Stimulated activated CD4-positive, alpha-beta T cell treated with anti-CD3 and anti-CD28 coated beads, Interleukin-1b, Interleukin-23, amount 100 ng/mL, for 48 hours (primary cell): ENCODE measurements at places on chromosomes 2 and 18.

DNA sequence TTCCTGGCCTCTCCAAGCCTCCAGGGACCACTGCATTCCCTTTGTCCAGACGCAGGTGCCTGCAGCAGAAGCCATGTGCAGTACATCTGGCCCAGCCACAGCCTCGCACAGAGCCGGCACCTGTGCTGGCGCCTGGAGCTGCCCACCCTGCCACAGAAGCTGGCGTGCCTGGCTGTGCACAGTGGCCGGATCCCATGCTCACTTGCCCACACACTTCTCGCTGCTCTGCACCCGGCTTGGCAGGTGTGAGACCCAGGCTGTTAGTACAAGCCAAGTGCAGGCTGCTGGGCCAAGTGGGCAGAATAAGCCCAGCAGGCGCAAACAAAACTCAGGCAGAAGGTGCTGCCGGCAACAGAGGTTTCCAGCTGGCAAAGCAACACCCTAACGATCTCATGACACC, 124.5 kb upstream of the CCDC150 start:
- no peak for DNase-seq

DNA sequence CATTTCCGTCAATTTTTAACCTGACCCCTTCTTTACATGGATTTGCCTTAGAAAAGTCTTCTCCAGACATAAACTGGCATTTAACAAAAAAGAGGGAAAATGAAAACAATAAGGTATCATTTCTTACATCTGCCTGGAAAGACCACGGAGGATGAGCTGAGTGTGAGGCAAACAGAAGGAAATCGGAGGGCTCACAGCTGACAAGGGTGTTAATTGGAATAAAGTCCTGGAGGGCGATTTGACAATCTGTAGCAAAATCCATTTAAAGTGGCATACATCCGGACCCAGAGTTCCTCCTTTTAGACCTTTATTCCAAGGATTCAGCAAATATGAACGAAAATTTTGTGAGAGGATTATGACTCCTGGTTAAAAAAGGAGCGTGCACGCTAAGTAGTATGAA, 179.7 kb upstream of the COPS8 start:
- DNase-seq: no peak

- DNase-seq: no peak
Measured at GRCh38 chr18:71682591-71682990, 861.6 kb downstream of the CBLN2 start.

DNA sequence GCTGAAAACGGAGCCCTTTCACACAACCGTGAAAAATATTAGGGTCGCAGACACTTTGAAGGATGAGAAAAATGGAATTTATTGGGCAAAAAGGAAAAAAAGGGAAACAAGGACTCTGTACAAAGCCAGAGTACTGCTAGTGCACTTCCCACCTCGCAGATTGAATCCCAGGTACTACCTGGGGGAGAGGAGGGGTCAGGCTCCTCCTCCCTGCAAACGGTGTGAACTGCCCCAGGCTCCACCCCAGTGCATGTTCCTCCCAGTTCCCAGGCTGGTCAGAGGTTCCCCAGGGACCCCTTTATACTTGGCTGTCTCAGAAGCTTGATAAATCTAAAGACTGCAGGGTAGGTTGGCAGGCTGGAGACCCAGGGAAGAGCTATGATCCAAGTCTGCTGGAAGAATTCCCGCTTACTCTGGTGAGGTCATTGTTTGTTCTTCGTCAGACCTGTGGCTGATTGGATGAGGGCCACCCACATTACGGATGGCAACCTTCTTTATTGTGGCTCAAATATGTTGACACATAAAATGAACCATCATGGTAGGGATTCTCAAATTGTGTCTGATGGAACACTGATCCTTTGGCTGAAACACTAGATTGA, 290.4 kb upstream of the POU3F3 start:
- no peak for DNase-seq

- no peak for DNase-seq
Measured at GRCh38 chr2:239666053-239666854, 265.4 kb upstream of the HDAC4 start.
